HTR-8/SVneo (cell line): ENCODE measurements at places on chromosomes 7 and 10.
A peak's percentile ranks its signal among the peaks of the same experiment; 100 is the strongest.

DNA sequence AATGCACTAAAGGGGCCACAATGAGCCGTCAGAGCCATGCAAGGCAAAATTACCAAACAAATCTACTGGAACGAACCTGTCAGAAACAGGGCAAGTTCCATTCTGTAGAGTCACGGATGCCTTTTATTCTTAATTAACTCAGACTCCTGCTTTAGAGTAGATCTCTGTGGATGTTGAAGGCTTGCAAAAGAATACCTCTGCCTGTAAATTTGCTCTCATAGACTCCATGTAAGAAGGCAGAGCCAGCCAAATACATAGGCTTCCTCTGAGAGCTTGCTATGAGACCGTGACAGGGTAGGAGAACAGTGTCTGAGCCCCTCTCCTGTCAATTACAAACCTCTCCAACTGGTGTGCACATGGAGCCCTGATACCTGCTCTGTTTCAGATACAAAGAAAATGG, 787.9 kb upstream of the POM121L12 start:
- no peak for DNase-seq

DNA sequence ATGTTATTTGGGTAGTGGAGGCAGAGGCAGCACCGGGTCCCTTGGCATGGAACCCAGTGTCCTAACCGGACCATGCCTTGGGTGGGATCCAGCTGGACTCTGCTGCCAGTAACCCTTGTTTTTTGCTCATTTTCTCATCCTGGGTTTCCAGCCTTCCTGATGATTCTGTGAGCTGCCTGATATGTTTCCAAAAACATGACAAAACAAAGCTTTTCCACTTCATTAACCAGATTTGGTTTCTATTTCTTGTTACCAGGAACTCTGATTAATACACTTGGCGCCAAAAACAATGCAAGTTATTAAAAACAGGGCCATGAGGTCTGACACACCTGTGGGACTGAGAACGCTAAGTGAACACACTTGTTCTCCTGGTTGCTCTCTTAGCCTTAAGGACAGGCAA, 32.8 kb upstream of the DLG5 start:
- DNase-seq, result no peak

DNA sequence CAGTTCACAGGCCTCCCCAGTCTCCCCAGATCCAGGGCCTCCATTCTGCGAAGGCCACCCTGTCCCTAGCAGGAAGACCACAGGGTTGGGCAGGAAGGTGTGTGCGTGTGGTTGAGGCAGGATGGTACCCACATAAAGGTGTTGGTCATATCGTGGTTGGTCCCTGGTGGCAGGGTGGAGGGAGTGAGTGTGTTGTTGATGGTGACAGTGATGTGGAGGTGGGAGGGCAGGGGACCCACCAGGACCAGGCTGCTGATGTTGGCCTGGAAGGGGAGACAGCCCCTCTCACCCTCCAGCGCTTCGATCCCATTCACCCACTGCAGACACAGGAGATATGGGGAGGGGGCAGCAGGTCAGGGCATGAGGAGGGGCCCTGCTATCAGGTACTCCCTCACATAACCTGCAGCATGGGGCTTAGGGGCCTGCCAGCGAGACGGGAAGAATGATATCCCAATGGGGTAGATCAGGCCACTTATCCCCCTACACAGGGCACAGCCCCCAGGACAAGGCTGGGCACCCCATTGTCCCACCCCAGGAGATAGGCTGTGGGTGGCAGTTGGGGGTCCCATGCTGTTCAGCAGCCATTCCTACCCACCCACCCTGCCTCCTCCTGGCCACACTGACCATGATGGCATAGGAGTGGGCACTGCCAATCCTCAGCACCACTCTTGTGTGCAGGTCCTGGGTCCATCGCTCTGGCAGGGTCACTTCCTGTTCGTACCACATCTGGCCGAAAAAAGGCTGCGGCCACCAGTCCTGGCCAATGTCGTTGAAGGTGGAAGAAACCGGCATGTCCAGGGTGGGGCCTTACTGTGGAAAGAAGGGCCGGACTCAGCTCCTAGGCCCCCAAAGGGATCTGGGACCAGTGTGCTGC, 69.0 kb upstream of the ZNF479 start:
- no peak for DNase-seq

GRCh38 chr7:81506609-81507008, 263.2 kb downstream of the HGF start:
- no peak for DNase-seq

- peak; percentile 54 for DNase-seq
These were observed 267.9 kb upstream of the GHITM start for GRCh38 chr10:83871187-83872081.
